ENCODE measurements at places on chromosomes 4 and X. TPM values are rescaled to one million over a fixed set of nuclear protein-coding genes. Genes with fewer than 3 reads are reported as not detected.

GRCh38 chr4:104500442-104500841 lies 5.7 kb upstream of the CXXC4 start:
- no peak overlapping the region for H3K27ac ChIP-seq
- no peak for DNase-seq
- no peaks in the 10 kb centered on the region for H3K4me1 ChIP-seq
- H3K4me3 ChIP-seq = no peak overlapping the region
- H3K27me3 ChIP-seq = no peaks in the 10 kb centered on the region
- H3K36me3 ChIP-seq = no peaks in the 10 kb centered on the region

DNA sequence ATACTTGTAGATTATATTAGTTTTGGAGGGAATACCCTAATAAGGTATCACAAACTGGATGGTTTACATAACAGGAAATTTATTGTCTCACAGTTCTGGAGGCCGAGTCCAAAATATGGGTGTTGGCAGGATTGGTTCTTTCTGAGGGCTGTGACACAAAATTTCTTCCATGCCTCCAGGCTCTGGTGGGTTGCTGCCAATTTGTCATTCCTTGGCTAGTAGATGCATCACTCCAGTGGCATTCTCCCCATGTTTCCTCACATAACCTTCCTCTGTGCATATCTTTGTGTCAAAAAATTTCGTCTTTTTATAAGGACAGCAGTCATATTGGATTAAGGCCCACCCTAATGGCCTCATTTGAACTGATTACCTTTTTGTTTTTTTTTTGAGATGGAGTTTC lies 49.3 kb downstream of the APELA start:
- no peaks in the 10 kb centered on the region for H3K4me1 ChIP-seq
- H3K27me3 ChIP-seq = no peaks in the 10 kb centered on the region
- H3K27ac ChIP-seq = no peak overlapping the region
- no peak overlapping the region for H3K4me3 ChIP-seq

DNA sequence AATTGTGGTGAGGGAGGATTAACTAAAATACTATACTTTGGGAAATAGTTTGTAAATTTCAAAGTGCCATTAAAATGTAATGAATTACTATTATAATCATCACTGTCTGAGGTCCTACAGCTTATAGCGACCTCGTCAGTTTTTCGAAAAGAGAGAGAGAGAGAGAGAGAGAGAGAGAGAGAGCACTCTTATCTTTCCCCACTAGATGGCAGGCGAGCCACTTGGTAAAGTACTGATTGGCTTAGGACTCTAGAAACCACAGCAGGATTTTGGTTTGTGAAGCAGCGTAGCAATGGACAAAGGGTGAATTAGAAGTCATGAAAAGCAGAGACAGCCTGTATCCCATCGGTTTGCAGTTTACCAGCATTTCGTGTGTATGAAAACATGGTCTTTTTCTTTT lies 52.5 kb downstream of the LINC00632 start:
- H3K36me3 ChIP-seq = no peaks in the 10 kb centered on the region
- H3K4me3 ChIP-seq = no peak overlapping the region
- H3K27me3 ChIP-seq = no peaks in the 10 kb centered on the region
- H3K27ac ChIP-seq = no peak overlapping the region
- H3K4me1 ChIP-seq = no peaks in the 10 kb centered on the region

DNA sequence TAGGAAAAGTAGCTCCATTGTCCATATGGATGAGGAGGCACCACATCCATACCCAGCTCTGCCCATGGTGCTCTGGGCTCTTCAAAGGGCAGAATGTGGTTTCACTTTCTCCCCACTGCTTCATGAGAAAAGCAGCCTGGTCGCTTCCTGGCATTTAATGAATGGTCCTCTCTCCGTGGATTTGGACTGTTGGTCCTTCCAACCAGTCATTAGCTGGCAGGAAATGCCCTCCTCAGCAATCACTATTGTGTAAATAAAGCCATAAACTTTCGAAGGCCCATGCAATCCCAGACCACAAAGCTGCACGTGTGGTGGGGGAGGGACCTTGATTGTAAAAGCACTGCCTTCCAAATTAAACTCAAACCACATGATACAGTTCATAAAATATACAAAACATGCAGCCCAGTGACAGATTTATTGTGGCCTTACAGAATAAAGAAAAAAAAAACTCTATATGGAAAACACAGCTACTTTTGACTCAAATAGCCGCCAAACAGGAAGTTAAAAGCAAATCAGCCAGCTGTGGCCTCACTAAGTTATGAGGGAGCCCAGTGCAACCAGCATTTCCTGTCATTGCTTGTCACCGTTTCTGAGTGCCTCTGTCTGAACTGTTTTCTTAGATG lies 8.1 kb downstream of the MBNL3 start:
- no peak overlapping the region for H3K27ac ChIP-seq
- H3K27me3 ChIP-seq = no peaks in the 10 kb centered on the region
- no peaks in the 10 kb centered on the region for H3K36me3 ChIP-seq
- H3K4me3 ChIP-seq = peak overlapping the region; percentile 23

DNA sequence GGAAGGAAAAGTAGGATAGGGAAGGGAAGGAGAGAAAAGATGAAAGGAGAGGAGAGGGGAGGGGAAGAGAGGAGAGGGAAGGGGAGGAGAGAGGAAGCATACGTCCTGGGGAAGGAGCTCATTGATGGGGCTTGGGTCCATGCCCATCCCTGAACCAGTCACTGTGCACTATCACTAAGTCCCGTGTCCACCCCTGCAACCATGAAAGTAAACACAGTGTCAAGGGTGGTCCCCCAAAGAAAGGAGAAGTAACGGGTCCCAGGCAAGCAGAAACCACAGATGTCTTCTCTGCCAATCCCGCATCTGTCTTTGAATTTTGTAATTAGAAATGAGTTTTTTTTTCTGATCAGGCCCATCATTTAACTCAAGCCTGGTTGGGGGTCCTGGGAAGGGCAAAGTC lies 55.2 kb downstream of the LGI2 start:
- H3K4me1 ChIP-seq = no peaks in the 10 kb centered on the region
- no peaks in the 10 kb centered on the region for H3K36me3 ChIP-seq
- no peak overlapping the region for H3K27ac ChIP-seq
- no peaks in the 10 kb centered on the region for H3K27me3 ChIP-seq
- DNase-seq = no peak
- H3K4me3 ChIP-seq = no peak overlapping the region

DNA sequence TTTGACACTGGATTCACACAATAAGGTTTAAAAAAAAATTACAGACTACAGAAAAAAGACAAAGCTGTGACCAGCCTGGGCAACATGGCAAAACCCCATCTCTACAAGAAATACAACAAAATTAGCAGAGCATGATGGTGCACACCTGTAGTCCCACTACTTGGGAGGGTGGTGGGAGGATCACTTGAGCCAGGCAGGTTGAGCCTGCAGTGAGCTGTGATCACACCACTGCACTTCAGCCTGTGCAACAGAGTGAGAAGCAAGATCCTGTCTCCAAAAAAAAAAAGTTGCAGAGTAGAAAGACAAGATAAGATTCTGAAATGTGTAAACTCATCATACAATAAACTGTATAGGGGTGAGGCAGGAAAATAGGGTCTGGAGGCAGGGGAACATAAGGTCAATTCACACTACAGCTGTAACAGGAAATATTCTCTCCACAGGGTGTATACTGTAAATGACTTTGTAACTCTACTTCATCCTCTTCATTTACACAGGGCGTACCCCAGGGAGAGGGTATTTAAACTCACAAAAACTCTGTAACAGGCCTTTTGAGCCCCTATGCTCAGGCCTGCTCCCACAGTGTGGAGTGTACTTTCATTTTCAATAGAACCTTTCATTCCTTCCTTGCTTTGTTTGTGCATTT lies 112.6 kb upstream of the MAPK10 start:
- H3K27me3 ChIP-seq = no peaks in the 10 kb centered on the region
- H3K4me3 ChIP-seq = no peak overlapping the region
- H3K27ac ChIP-seq = no peak overlapping the region

GRCh38 chr4:87669373-87669772 lies 19.3 kb downstream of the DMP1 start:
- H3K27me3 ChIP-seq = no peaks in the 10 kb centered on the region
- H3K4me1 ChIP-seq = no peaks in the 10 kb centered on the region
- DNase-seq = no peak

DNA sequence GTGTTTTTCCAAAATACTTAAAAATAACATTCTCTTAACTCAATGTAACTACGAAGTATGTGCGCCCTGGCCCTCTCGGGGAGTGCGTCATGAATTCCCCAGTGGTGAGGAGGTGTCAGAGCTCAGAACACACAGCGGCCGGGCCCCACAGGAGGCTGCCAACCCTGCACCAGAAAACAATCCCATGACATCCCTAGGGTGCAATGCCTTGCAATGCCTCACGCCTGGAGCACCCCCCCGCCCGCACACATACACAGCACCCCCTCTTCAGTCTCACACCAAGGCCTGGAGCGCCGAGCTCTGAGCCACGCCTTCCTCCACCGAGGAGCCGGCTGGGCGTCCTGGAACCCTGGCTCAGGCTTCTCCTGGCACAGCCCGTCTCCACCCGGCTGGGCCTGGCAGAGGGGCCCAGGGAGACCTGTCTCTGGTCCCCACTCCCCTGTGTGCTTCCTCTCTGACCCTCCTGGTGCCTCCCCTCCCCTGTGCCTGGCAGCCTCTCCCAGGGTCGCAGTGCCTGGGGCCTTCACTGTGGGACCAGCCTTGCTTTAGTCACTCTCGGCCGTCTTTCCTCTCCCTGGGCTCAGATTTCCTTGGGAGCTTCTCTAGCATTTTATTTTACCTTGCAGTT lies 108.2 kb upstream of the ADRA2C start:
- no peak overlapping the region for H3K27ac ChIP-seq
- H3K4me3 ChIP-seq = no peak overlapping the region
- H3K36me3 ChIP-seq = no peaks in the 10 kb centered on the region
- H3K4me1 ChIP-seq = no peaks in the 10 kb centered on the region
- H3K27me3 ChIP-seq = no peaks in the 10 kb centered on the region

DNA sequence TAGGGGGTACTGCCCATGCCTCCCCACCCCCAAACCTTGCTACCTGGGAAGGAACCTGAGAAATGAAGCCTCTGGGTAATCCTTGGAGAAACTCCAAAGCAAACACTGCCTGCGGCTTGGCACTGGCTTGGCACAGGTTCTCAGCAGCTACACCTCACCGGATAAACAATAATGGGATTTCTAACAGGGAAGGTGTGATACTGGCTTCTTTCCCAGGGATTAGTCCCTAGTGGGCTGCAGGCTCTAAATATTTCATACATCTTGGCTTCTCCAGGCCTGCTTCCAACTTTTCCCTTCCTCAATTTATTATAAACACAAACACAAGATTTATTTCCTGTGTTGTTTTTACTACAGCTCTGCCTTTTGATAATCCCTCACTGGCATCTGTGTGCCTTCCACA lies 12.5 kb downstream of the SEC24D start:
- H3K4me1 ChIP-seq = peaks cover 6% of the 10 kb centered on the region
- DNase-seq = no peak
- H3K36me3 ChIP-seq = no peaks in the 10 kb centered on the region

DNA sequence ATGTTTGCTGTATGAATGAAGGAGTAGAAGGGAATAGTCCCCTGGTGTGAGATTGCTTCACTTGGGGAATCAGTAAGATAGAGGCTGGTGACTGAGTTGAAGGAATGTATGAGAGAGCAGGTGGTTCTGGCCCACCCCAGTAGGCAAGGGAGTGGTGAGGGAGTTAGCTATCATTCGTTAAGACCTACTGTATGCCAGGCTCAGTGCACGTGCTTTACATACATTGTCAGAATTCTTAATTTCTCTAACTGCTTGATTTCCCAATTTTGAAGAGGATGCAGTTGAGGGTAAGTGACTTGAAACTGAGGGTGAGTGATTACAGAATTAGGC lies 700 bp downstream of the VMA21 start:
- no peaks in the 10 kb centered on the region for H3K27me3 ChIP-seq
- no peaks in the 10 kb centered on the region for H3K36me3 ChIP-seq

GRCh38 chr4:80365928-80366327 lies 30.4 kb downstream of the CFAP299 start:
- no peaks in the 10 kb centered on the region for H3K27me3 ChIP-seq
- peak; percentile 46 for DNase-seq
- H3K4me1 ChIP-seq = no peaks in the 10 kb centered on the region
- no peak overlapping the region for H3K4me3 ChIP-seq
- no peaks in the 10 kb centered on the region for H3K36me3 ChIP-seq

GRCh38 chrX:131081772-131082740 lies 23.9 kb downstream of the ARHGAP36 start:
- DNase-seq = no peak
- no peaks in the 10 kb centered on the region for H3K27me3 ChIP-seq
- no peaks in the 10 kb centered on the region for H3K4me1 ChIP-seq
- H3K36me3 ChIP-seq = no peaks in the 10 kb centered on the region

GRCh38 chr4:168380290-168380689 lies 61.7 kb upstream of the DDX60 start:
- no peak overlapping the region for H3K27ac ChIP-seq
- H3K36me3 ChIP-seq = no peaks in the 10 kb centered on the region
- H3K4me1 ChIP-seq = no peaks in the 10 kb centered on the region
- H3K27me3 ChIP-seq = no peaks in the 10 kb centered on the region
- H3K4me3 ChIP-seq = no peak overlapping the region
- DNase-seq = no peak

DNA sequence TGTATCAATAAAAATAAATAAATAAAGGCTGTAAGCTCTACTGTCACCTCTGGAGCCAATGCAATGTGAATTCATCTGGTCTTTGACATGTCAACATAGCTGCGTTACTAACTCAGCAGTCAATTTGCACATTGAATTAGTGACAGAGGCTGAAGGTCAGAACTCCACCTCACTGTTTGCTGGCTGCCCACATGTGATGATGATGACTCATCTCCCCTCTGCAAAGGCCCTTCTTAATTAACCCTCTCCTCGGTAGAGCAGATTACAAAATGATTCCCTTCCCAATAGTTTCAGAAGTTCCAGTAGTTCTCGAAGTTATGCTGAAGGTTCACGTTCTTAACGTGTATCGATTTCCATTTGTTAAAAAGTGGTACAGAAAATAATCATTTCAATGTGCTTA lies 1626.0 kb upstream of the TENM3 start:
- no peak overlapping the region for H3K27ac ChIP-seq
- H3K27me3 ChIP-seq = no peaks in the 10 kb centered on the region
- no peak overlapping the region for H3K4me3 ChIP-seq
- DNase-seq = no peak
- no peaks in the 10 kb centered on the region for H3K4me1 ChIP-seq

DNA sequence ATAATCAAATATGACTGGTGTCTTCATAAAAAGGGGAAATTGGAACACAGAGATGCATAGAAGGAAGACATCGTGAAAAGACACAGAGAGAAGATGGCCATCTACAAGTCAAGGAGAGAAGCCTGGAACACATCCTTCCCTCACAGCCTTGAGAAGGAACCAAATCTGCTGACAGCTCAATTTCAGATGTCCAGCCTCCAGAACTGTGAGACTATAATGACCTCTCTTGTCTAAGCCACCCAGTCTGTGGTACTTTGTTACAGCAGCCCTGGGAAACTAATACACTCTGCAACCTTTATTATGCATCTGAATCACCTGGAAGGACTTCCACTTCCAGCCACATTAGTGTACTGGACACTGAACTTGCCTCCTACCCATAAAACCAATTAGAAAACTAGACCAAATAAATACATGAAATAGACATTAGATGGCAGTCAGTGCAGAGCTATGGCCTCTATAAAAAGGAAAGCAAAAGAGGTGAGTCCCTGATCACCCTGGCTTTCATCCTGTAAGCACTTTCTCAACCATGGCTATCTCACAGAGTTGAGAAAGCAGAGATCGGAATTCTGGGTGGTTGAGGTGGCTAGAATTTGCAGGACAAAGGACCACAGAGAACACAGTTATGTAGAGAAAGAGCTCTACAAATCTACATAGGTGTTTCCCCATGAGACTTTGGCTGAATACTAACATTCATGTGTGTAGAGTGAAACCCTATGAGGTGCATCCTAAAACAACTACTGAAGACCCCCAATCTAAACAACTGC lies 25.7 kb downstream of the GAB3 start:
- H3K4me1 ChIP-seq = peaks cover 2% of the 10 kb centered on the region
- H3K36me3 ChIP-seq = no peaks in the 10 kb centered on the region
- no peak overlapping the region for H3K4me3 ChIP-seq
- H3K27me3 ChIP-seq = no peaks in the 10 kb centered on the region
- H3K27ac ChIP-seq = no peak overlapping the region
- DNase-seq = no peak

The MTMR8 gene
- polyA plus RNA-seq = 1.6 TPM

The STOX2 gene
- 2.2 TPM for polyA plus RNA-seq

The CT45A10 gene
- polyA plus RNA-seq = not detected

The CRLF2 gene
- 0.25 TPM for polyA plus RNA-seq

Measured in ovary (tissue), 10 donors.